NCI-H2171 (cell line): ENCODE measurements at places on chromosomes 2 and 18.
A peak's percentile ranks its signal among the peaks of the same experiment; 100 is the strongest.

DNA sequence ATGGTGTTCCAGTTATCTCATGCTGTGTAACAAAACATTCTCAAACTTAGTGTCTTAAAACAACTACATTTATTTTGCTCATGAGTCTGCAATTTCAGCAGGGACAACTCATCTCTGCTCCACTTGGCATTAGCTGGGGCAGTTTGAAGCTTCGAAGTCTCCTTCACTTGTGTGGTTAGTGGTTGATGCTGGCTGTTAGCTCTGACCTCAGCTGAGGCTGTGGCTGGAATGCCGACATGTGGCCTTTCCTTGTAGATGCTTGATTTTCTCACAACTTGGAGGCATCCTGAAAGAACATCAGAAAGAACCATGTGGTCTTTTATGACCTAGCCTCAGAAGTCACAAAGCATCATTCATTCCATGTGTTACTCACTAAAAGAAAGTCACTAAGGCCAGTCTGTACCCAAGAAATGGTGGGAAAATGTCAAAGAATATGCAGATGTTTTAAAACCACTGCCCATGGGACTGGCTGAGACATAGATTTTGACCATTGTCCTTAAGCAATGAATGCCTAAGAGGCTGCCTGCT, 3.8 kb upstream of the TMSB10 start:
- no peak for DNase-seq

- DNase-seq: no peak
These were observed 108.8 kb downstream of the B3GNT2 start for GRCh38 chr2:62304429-62305417.

GRCh38 chr2:99748344-99748743, 258.5 kb upstream of the REV1 start:
- DNase-seq: no peak

GRCh38 chr18:72407048-72407447, 137.1 kb downstream of the CBLN2 start:
- no peak for DNase-seq

DNA sequence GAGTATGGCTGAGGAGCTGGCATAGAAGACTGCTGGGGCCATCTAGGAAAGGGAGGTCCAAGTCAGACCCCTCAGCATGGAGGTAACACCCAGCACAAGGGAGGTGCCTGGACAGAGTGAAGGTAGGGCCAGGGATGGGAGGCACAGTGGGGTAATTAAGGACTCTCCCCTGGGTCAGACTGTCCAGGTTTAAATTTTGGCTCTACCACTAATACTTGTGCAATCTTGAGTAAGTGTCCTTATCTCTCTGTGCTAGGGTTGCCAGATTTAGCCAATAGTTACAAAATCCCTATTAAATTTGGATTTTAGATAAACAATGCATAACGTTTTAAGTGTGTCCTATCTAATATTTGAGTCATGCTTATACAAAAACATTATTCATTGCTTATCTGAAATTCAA, 109.5 kb downstream of the LOXHD1 start:
- no peak for DNase-seq

GRCh38 chr18:9987931-9988330, 74.1 kb downstream of the VAPA start:
- no peak for DNase-seq

DNA sequence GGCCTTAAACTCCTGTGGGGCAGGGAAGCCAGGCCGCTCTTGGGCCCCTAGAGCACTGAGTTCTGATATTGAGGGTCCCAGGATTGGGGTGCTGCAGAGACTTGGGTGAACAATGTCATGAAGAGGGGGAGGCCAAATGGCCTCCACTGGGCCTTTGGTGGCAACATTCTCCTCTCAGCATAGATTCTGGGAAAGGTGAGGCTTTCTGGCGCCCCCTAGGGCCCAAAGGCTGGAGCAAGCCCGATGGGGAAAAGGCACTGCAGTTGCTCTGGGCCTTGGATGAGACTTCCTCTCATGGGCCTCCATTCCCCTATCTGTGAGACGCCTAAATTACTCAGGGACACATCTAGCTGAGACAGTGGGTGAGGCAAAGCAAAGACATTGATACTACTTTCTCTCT, 84.8 kb downstream of the ACAA2 start:
- no peak for DNase-seq

DNA sequence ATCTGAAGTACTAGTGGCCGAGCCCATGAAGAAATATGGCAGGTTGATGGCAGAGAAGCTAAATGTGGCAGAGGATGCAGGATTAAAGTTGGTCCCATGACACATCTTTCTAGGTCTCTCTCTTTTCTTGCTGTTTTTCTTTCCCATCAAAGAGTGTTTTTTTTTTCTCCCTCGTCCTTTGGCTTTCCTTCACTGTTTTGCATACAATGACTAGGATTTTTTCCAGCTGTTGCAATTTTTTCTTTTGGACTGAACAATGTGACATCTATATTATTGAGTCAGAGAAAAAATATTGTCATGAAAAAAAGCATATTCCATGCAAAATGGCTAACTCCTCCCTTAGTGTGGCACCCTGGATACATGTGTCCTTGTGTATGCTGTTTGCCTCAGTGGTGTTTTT, 939.5 kb upstream of the FANCL start:
- DNase-seq: no peak

- DNase-seq: no peak
These were observed 47.7 kb downstream of the MRPS9 start for GRCh38 chr2:105085525-105085924.

GRCh38 chr18:27178424-27178823, 6.7 kb downstream of the CHST9 start:
- no peak for DNase-seq

DNA sequence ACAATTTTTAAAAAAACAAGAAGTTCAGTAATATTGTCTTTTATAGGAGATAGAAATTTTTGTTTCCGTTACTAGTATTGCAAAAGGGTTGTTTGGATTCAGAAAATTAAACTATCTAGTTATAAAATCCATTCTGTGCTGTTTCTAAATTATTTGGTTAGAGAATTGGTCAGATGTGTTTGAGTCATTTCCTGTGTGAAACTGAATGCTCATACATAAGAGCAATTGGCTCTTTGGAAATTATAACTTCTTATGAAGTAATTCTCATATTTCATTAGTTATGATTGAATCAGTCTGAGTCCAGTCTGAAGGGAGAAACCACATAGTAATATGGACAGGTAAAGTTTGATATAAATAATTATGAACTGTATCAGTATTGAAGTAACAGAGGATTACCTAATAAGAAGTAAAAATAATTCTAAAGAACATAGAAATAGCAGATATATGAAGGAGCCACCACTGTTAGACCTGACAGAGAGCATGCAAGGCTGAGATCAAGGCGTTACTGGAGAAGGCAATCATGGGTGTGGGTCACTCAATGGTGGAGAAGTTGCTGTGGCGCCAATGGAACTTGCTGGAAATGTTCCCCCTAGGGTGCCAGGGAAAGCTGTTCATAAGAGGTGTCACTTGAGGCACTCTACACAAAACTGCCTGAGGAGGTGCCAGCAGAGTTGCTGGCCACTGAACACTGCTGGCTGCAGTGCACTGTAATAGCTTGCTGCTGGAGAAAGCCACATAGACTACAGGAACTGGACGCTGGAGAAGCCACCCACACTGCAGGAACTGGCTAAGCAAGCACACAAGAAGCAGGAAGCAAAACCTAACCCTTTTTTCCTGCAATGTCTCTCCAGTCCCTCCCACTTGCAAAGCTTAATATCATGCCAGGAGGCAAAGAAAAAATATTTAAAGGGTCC, 18.0 kb upstream of the FAP start:
- DNase-seq: no peak

DNA sequence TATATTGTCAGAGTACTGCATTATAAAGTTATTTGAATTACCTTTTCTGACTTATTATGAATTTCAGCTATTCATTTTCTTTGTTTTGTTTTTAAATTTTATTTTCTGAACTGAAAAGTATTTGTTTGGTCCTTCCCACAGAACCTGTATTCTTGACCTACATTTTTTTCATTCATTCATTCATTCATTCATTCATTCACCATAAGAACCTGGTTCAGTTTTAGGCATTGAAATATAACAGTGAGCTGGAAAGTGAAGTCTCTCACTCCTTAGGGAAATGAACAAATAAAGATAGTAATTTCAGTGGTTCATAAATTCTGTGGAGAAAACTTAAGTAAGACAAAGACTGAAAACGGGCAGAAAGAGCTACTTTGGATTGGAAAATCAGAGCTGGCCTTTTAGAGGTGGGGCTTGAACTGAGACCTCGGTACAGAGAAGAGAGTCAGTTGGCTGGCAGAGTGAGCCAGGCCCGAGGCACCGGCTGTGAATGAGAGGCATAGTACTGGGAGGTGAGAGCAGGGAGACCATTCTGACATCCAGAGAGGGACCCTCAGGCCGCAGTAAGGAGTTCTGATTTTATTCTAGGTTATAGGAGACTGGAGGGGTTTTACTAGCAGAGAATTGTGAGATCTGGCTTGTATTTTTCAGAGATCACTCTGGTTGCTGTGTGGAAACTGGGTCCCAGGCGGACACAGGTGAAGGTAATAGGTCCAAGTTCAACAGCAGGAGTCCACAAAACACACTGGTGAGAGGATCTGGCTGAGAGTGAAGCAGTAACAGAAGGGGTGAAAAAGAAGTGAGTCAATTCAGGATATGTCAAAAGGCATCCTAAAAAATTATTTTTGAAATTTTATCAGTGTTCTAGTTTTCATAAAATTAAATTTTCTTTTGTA, 75.8 kb upstream of the FN1 start:
- no peak for DNase-seq

GRCh38 chr2:199659207-199659606, 191.8 kb downstream of the FTCDNL1 start:
- DNase-seq: peak; percentile 13

DNA sequence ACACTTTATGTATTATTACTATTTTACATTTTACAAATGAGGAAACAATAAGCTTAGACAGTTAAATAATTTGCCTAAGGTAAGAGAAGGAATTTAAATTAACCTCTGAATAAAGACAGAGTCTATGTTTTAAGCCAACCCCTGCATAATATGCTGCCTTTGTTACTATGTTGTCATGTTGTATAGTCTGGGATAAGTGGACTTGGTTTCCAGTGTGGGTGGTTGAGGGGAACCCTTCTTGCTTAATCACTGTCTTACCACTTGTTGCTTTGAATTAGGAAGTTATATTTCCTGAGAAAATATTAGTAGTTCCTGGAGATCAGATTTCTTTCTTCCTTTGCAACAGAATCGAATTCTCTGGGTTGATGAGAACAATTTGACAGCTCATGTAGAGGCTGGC, 52.6 kb downstream of the AGPS start:
- no peak for DNase-seq

DNA sequence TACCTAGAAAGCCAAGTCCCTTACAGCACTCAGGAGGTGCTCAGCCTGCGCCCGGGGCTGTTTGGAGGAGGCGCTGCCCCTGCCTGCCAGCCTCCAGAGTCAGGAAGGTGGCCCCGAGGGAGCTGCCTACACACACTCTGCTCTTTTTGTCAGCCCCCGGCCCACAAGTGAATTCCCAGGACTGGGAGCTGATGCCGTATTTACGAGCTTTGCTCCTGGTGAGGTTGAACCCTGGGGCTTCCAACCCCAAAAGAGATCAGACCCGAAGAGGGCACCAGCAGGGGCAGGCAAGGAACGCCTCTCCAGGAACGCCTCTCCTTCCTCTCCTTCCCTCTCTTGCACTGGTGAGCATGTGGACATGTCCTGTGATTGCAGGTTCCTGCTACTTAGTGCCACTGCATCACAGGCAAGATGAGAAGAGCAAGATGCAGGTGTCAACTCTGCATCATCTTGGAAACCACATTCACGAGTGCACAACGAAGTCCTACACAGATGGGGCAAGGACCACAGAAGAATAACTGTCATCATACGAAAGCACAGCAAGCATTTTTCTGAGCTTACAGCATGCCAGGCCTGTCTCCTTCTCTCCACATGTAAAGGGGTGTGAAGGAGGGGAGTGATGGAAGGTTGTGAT, 126.7 kb downstream of the NDUFA10 start:
- no peak for DNase-seq

DNA sequence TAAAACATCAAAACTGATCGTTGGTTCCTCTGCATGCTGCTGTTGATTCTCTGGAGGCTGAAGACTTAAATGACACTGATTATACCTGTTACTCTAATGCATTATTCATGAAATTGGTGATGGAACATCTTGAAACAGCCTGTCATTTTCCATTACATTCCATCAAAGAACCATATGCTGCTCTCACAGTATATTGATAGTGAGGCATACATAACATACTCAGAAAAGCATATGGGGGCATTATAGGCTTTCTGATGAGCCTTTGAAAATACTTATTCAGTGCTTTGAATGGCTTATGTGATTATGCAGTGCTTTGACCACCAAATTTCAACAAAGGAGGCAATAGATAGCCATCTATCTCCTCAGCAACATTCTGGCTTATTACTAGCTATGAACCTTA, 392.1 kb downstream of the CDH19 start:
- no peak for DNase-seq

GRCh38 chr2:126761981-126762878, 106.3 kb downstream of the GYPC start:
- no peak for DNase-seq

GRCh38 chr18:59932401-59932800, 32.6 kb downstream of the PMAIP1 start:
- no peak for DNase-seq

DNA sequence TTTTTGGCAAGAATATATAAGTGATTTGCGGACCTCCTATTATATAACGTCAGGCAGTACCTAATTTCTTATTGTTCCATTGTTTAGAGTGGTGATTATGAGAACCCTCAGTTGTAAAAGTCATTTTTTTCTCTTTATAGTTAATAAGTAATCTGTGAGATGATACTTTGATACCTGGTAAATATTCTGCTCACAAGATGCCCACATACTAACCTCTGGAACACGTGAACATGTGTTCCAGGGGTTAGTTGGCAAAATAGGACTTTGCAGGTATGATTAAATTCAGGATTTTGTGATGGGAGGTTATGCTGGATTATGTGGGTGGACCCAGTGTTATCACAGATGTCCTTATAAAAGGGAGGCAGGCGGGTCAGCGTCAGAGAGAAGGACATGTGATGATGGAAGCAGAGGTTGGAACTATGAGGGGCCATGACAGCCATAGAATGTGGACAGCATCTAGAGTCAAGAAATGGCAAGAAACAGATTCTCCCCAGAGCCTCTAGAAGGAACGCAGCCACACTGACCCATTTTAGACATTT, 16.8 kb downstream of the MAIP1 start:
- DNase-seq: no peak

DNA sequence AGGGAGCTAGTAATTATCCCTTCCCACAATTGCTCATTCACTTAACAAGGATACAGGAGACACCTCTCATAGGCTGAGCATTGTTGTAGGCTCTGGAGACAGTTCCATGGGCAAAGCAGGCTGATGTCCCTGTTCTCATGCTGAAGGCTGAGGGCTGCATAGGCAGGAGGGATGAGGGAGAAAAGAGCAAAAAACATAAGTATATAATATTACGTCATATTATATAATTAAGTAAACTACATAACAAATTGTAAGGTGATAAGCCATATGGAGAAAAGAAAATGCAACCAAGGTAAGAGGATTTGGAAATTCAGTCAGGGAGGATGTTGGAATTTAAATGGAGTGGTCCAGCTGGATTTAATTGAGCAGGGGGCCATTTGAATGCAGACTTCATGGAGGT, 380.6 kb upstream of the ST6GAL2 start:
- DNase-seq: no peak
